Upper lobe of right lung (tissue), 1 donor: ENCODE measurements at places on chromosomes 11 and 22. TPM values are rescaled to one million over a fixed set of nuclear protein-coding genes. Genes with fewer than 3 reads are reported as not detected.
A peak's percentile ranks its signal among the peaks of the same experiment; 100 is the strongest.

- peaks cover 28% of the 10 kb centered on the region for H3K4me1 ChIP-seq
- H3K4me3 ChIP-seq, result peak overlapping the region; percentile 86
- no peak overlapping the region for H3K27ac ChIP-seq
- DNase-seq, result no peak
Observed at GRCh38 chr11:134223121-134223520, 646 bp downstream of the NCAPD3 start.

DNA sequence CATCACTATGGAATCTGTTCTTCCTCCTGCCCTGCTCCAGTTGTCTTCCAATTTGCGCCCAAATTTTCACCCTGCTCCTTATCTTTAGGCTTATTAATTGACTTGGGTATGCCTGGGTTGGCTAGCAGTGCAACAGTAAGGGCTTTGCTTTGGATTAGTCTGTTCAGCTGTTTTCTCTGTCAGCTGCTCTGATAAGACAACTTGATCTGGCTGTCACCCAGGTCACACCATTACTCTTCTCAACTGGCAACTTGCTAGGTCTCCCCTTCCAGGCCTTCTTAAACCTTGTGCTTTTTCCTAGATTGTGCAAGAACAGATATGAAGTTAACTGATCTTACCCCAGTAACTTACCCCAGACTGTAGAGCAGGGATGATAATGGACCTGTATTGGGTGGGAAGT lies 357.8 kb upstream of the LARGE1 start:
- no peaks in the 10 kb centered on the region for H3K27me3 ChIP-seq
- no peak for DNase-seq
- no peaks in the 10 kb centered on the region for H3K36me3 ChIP-seq

DNA sequence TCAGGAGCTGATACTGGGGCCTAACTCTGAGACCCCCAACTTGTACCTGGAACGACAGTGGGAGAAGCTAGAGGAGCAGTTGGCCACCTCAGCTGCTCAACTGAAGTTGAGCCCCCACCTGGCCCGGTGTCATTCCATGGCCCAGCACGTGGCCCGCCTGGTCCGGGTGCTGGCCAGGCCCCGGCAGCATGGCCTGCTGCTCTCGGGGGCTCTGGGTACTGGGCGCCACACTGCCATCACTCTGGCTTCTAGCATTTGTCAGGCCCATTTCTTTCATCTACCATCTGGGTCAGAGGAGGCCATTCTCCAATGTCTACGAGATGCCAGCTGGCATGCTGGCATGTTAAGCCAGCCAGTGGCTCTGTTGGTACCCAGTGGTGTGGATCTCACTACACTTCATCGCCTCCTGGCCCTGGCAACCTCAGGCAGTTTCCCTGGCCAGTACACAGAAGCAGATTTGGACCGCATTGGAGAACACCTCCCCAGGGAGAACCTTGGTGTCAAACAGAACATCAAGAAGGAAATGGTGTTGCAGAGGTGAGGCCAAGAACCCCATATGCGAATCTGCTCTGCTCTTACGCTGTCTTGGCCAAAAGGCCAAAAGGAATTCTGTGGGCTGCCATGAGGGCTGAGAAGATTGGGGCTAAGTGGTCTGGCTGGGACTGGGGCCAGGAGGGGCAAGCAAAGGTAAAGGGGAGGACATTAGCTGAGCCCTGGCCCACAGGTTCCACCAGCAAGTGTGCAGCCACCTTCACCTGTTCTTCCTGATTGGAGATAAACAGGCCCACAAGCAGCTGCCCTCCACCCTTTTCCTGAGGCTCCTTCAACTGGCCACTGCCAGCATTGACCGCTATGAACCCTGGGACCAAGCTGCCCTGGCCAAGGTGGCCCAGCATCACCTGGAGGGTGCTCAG lies 45.4 kb downstream of the RRP8 start:
- no peaks in the 10 kb centered on the region for H3K27me3 ChIP-seq
- no peaks in the 10 kb centered on the region for H3K4me1 ChIP-seq
- H3K27ac ChIP-seq, result no peak overlapping the region
- no peak overlapping the region for H3K4me3 ChIP-seq

Gene TMEM191B
- total RNA-seq, result 2.1 TPM

Gene SLC25A18
- total RNA-seq, result 1.2 TPM

DNA sequence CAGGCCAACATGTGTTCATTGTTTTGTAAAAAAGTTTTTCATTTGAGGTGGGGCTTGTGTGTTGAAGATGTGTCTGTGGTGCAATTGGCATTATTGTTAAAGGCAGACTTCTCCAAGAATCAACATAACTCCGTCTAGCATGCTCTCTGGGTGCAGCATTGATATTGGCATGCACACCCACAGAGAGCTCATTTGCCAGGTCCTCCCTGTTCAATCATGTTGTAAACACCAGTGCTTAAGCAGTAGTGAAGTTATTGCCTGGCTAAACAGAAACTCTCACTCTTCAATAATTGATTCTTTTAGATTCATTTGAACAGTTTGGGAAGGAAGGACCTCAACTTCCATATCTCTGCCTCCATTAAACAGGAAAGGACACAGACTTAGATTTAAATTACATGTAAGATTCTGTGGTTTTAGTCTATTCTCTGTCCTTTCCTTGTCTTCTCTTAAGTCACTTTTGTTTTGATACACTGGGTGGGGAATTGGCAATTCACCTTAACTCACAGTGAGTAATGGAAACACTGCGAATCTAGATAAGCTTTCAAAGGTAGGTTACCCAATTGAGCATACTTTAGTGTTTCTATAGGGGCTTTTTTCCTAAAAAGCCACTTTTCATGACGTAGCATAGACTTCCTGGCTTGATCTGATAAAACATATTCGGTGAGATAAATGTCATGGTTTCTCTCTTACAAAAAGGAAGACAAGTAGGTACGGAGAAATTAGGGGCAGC lies 30.8 kb upstream of the EXPH5 start:
- H3K36me3 ChIP-seq, result no peaks in the 10 kb centered on the region
- no peak overlapping the region for H3K4me3 ChIP-seq
- no peaks in the 10 kb centered on the region for H3K27me3 ChIP-seq
- DNase-seq, result no peak
- no peak overlapping the region for H3K27ac ChIP-seq

GRCh38 chr11:837189-837989 lies 4.6 kb downstream of the CD151 start:
- no peak overlapping the region for H3K4me3 ChIP-seq
- no peaks in the 10 kb centered on the region for H3K27me3 ChIP-seq
- peak overlapping the region; percentile 4 for H3K27ac ChIP-seq
- no peak for DNase-seq
- H3K4me1 ChIP-seq, result peaks cover 47% of the 10 kb centered on the region
- peaks cover 50% of the 10 kb centered on the region for H3K36me3 ChIP-seq

Gene CRACR2B
- total RNA-seq, result 34.3 TPM

Gene HNRNPUL2
- 43.1 TPM for total RNA-seq

Gene OR5P2
- total RNA-seq, result 1.3 TPM

- no peak overlapping the region for H3K4me3 ChIP-seq
- no peaks in the 10 kb centered on the region for H3K36me3 ChIP-seq
- peaks cover 3% of the 10 kb centered on the region for H3K4me1 ChIP-seq
- no peak overlapping the region for H3K27ac ChIP-seq
- DNase-seq, result no peak
Observed at GRCh38 chr22:38951734-38952133, 5.7 kb upstream of the APOBEC3A start.

- peaks cover 11% of the 10 kb centered on the region for H3K27me3 ChIP-seq
- no peaks in the 10 kb centered on the region for H3K4me1 ChIP-seq
- H3K27ac ChIP-seq, result no peak overlapping the region
- DNase-seq, result no peak
Observed at GRCh38 chr11:113465786-113466185, 9.4 kb downstream of the DRD2 start.

DNA sequence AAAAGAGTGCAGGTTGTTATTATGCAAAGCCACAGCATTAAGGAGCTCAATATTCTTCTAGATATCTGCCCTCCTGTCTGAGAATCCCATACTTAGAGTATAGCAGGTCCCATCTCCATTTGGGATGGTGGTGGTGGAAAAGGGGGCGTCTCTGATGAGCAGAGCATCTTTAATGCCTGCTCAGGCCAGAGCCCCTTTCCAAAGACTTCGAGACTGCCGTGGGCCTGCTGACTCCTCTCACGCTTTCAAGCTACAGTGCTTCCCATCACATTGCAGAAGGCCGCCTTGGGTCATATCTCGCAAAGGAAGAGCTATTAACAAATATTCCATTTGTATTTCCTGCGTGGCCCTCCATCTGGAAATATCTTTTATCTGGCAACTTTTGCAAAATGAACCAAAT lies 10.9 kb downstream of the LMO2 start:
- H3K36me3 ChIP-seq, result no peaks in the 10 kb centered on the region
- H3K4me3 ChIP-seq, result no peak overlapping the region
- H3K4me1 ChIP-seq, result no peaks in the 10 kb centered on the region
- H3K27me3 ChIP-seq, result no peaks in the 10 kb centered on the region

Gene NFAM1
- total RNA-seq, result 12.6 TPM

Gene NCAM1
- total RNA-seq, result 4.2 TPM

- DNase-seq, result no peak
- H3K27ac ChIP-seq, result no peak overlapping the region
- H3K4me3 ChIP-seq, result no peak overlapping the region
- H3K36me3 ChIP-seq, result no peaks in the 10 kb centered on the region
- no peaks in the 10 kb centered on the region for H3K4me1 ChIP-seq
Observed at GRCh38 chr11:31986201-31986889, 104.5 kb upstream of the RCN1 start.

Gene ADM2
- total RNA-seq, result 2.6 TPM

- H3K4me3 ChIP-seq, result no peak overlapping the region
- H3K27me3 ChIP-seq, result no peaks in the 10 kb centered on the region
- H3K36me3 ChIP-seq, result no peaks in the 10 kb centered on the region
- no peaks in the 10 kb centered on the region for H3K4me1 ChIP-seq
Observed at GRCh38 chr11:69392104-69392653, 89.3 kb upstream of the LINC01488 start.

DNA sequence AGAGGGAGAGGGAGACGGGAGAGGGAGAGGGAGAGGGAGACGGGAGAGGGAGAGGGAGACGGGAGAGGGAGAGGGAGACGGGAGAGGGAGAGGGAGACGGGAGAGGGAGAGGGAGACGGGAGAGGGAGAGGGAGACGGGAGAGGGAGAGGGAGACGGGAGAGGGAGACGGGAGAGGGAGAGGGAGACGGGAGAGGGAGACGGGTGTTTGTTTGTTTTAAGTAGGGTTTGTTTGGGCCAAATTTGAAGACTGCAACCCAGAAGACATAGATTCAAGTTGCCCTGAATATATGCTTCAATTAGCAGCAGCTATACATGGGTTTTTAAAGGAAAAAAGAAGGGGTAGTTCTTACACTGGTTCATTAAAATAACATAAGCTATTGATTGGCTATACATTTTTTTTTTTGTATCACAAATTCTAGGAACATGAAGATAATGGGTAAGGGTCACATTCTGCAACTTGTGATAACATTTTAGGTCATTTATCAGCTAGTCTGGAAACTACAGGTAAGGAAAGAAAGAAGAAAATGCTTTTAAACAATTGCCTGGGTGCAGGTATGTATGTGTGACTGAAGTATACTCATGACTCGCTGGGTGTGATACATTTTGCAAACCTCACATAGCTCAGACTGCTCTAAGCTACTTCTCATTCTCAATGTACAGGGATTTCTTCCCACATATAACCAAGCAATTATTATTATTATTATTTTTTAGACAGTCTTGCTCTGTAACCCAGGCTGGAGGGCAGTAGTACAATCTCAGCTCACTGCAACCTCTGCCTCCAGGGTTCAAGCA lies 67.3 kb downstream of the MCHR1 start:
- no peaks in the 10 kb centered on the region for H3K36me3 ChIP-seq
- H3K4me1 ChIP-seq, result no peaks in the 10 kb centered on the region
- DNase-seq, result no peak
- no peaks in the 10 kb centered on the region for H3K27me3 ChIP-seq
- no peak overlapping the region for H3K27ac ChIP-seq
- no peak overlapping the region for H3K4me3 ChIP-seq

Gene MMP12
- total RNA-seq, result 0.75 TPM

DNA sequence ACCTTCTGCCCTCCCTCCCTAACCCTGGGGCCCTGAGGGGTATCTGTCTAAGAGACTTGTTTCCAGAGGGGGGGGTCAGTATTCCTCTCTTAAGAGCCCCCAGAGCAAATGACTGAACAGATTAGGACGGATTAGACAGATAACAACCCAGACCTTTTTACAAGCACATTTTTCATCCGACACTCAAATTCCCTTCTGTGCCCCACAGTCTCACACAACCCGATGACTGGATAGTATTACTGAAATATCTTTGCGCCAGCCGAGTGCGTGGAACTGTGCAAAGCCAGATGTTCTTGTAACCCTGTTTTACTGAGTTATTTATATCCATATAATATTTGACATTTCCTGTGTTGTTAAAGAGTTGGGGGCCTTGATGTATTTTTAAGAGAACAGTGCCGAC lies 30.9 kb upstream of the FLI1 start:
- no peaks in the 10 kb centered on the region for H3K27me3 ChIP-seq
- no peaks in the 10 kb centered on the region for H3K4me1 ChIP-seq
- no peak overlapping the region for H3K27ac ChIP-seq
- no peaks in the 10 kb centered on the region for H3K36me3 ChIP-seq

- H3K4me1 ChIP-seq, result peaks cover 6% of the 10 kb centered on the region
- H3K27ac ChIP-seq, result no peak overlapping the region
- H3K27me3 ChIP-seq, result peaks cover 5% of the 10 kb centered on the region
- H3K36me3 ChIP-seq, result no peaks in the 10 kb centered on the region
Observed at GRCh38 chr11:125141178-125141577, 23.4 kb upstream of the PKNOX2 start.

DNA sequence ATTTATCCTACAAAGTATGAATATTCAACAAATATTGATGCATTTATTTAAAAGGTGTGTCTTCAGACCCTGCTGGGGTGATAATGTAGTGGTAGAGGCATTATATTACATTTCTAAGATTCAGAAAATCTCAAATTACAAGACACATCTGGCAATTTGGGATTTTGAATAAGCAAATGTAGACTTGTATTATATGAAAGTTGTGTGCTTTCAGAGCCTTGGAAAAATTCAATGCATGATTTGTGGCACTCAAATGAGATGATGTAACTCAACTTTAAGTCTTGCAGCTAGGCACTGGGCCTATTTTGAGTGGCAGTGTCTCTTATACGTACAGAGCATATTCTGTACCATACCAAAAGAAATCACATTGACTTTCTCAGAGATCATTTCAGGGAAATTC lies 214.4 kb downstream of the ETS1 start:
- H3K4me3 ChIP-seq, result no peak overlapping the region
- H3K27me3 ChIP-seq, result no peaks in the 10 kb centered on the region
- H3K27ac ChIP-seq, result no peak overlapping the region
- no peaks in the 10 kb centered on the region for H3K36me3 ChIP-seq

- DNase-seq, result no peak
- H3K4me3 ChIP-seq, result no peak overlapping the region
- H3K27ac ChIP-seq, result no peak overlapping the region
- H3K36me3 ChIP-seq, result no peaks in the 10 kb centered on the region
- no peaks in the 10 kb centered on the region for H3K27me3 ChIP-seq
- peaks cover 4% of the 10 kb centered on the region for H3K4me1 ChIP-seq
Observed at GRCh38 chr11:116993599-116993998, 104.6 kb downstream of the SIK3 start.
